Esophagus mucosa (tissue), 1 donor: ENCODE measurements at places on chromosomes 4 and X. TPM values are rescaled to one million over a fixed set of nuclear protein-coding genes. Genes with fewer than 3 reads are reported as not detected.

The EREG gene
- 46.5 TPM for total RNA-seq

The TASL gene
- total RNA-seq, result 0.16 TPM

The FGF13 gene
- 0.40 TPM for total RNA-seq

The TACR3 gene
- total RNA-seq, result not detected
